CD4-positive, alpha-beta T cell treated with Interleukin-6 for 4 hours (primary cell): ENCODE measurements at places on chromosomes 7 and 10.

DNA sequence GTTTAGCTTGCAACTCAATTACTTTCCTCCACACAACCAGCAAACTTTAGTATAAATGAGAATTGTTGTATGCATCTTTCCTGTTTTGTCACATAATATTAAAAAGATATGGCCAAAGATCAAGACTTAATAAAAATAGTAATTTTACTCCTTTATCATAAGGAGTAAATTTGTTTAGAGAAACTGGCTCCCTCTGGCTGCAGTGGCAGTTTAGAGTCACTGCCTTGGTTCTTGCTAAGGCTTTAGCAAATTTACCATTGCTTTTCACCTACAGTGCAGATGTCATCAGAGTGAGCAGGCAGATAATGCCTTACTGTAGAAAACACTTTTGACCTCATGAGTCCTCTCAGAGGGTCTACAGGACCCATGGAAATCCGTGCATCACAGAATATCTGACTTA, 2.6 kb downstream of the PRPF18 start:
- DNase-seq = no peak

GRCh38 chr10:43904844-43905243, 256.2 kb upstream of the ZNF32 start:
- no peak for DNase-seq

DNA sequence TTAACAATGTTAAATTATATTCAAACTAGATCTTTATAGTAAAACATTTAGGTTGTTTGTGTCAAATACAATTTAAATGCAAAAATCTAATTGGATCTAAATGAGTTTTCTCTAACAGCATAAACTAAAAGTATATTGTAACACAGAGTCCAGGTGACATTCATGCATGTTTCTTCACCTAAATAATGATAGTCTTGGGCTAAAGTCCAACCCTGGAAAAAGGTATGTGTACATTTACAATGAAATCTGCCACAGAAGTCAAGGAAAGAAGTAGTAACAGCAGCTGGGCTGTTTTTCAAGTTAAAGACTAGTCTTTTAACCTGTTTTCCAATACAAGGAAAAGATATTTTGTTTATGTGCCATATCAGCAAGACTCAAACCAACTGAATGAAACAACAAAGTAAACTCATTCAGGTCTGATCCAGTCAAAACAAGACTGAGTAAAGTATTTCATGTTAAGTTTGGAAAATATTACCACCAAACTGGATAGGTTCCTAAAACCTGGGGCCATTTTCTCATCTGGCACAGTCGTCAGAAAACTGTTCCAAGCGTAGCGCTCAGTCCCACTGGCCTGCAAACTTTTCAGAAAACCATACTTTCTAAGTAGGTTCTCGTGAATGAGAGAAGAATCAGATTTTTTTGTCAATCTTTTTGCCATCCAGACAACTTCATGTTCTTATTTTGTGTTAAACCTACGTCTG, 349.2 kb downstream of the HGF start:
- DNase-seq = no peak

DNA sequence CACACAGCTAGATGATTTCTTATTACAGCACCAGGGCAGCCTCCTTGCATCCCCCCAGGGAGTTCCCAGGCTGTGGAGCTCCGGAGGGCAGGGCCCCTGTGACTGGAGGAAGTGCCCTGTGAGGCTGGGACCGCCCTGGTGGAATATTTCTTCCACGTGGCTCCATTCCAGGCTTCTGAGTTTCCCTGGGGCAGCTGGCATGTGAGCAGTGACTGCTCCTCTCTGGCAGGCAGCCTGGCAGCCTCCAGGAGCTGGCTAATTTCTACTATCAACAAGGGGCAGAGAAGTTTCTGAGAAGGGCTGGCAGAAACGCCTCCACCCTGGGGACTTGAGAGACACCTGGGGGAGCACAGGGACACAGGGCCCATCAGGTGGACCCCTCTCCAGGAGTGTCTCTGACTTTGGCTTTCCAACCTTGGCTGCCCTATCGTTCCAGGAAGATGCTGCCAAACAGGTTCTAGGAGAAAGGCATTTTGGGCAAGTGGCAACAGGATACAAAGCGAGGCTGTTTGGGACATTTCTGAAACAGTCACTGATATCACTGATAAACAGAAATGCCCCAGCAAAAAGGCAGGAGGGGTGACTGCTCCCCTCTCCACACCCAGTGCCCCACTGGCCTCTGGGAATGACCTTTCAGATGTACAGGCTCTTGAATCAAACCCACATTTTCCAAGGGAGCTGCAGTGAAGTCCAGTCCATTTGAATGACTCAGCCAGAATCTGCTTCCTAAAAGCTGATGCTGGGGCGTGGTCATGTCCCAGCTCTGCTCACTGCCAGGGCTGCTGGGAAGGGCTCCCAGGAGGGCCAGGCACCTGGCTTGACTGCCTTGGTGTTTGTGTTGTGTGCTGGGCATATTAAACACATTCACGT, 16.1 kb downstream of the MYOF start:
- DNase-seq = no peak

DNA sequence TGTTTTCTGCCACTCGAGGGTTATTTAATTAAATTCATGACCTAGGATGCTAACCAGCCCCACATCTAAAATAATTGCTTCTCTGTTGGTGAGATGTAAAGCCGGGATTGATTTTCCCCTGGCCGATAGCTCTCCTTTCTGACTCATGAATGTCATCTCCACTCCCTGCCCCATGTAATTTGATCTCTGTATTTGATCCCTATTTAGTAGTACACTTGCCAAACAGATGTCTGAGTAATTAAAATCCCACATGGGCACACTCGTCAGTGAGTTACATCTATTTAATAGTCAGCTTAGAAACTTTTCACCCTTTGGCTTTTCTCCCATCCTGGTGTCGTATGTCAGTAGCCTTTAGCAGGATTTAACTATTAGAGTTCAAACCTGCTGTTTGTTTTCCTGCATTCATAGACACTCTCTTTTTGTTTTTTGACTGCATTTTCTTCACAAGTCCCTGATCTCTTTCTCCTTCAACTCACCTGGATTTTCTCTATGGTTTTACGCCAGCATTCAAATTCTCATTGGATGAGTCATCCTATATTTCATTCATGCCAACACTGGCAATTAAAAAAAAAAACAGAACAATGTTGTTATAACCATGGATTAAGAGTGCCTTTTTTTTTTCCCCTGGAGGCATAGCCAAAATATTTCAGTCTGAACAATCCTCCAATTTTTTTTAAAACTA, 82.7 kb downstream of the SPAG6 start:
- DNase-seq = no peak

DNA sequence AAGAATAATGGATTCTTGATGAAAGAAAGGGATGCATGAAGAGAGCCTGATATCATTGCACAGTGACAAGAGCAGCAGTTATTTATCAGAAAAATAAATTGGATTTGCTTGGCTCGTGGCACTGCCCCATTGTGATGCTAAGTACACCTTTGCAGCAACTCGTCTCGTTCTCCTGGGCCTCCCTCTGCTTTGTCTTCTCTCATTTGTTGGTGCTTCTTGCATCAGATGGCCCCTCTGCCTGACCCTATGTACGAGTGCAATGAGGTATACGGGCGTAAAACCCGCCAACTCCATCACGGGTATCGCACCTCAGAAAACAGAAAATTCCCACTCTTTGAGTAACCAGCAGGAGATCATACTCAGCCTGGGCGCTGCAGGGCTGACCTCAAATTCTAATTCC, 107.2 kb upstream of the C10orf90 start:
- no peak for DNase-seq

DNA sequence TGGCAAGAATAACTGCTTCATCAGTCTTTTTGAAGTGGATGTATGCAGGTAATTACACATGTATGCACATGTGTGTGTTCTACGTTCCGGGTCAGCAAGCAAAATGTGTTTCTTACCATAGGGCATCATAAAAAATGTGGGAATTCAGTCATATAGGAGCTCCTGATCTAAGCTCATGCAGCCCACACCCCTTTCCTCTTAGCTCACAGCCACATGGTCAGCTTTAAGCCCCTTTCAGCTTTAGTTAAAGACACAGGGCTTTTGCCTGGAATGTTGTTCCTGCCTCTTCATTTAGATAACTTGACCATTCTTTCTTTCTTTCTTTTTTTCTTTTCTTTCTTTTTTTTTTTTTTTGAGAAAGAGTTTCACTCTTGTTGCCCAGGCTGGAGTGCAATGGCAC, 258.1 kb downstream of the RPS24 start:
- no peak for DNase-seq

- DNase-seq = no peak
Observed at GRCh38 chr7:129768614-129769399, 157.3 kb downstream of the NRF1 start.

- no peak for DNase-seq
Observed at GRCh38 chr10:93146336-93146735, 72.6 kb downstream of the CYP26A1 start.

GRCh38 chr7:140674899-140675701, 2.4 kb downstream of the ADCK2 start:
- no peak for DNase-seq

DNA sequence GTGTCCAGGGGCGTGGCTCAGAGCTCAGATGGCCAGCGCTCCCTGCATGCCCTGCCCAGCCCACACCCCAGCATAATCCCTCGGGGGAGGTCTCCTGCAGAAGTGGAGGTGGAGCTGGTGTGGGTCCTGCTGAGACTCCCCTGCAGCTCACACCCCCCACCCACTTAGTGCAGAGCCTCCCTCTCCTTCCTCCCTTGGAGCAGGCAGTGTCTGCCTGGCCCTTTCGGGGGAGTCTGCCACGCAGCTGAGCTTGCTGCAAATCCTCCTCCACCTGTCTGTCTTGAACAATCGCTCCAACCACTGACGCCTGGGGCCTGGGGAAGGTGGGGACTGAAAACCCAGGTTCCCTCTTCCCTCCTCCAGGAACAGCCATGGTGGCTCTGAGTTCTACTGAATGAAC, 219.7 kb upstream of the PPP2R2D start:
- DNase-seq = no peak

DNA sequence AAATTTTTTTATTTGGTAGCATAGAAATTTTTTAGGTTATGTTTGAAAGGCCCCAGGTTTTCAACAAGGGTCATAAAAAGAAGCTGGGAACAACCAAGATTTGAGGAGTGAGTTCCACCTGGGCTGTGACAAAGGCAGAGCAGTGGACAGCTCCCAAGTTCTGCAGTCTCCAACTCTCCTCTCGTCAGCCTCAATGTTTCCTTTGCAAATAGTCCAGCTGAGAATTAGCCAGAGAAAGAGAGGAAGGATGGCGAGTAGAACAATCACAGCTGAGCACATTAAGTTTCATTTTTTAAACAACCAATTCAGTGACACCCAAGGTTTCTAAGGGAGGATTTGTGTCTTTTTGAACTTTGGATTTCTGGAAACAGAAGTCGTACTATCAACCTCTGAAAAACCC, 143.2 kb downstream of the NRCAM start:
- no peak for DNase-seq
